ENCODE measurements at places on chromosomes 2 and 18.

- no peak for DNase-seq
These were observed 310.3 kb downstream of the NOL4 start for GRCh38 chr18:33914399-33914798.

GRCh38 chr2:186531257-186531775, 45.3 kb downstream of the ZC3H15 start:
- no peak for DNase-seq

DNA sequence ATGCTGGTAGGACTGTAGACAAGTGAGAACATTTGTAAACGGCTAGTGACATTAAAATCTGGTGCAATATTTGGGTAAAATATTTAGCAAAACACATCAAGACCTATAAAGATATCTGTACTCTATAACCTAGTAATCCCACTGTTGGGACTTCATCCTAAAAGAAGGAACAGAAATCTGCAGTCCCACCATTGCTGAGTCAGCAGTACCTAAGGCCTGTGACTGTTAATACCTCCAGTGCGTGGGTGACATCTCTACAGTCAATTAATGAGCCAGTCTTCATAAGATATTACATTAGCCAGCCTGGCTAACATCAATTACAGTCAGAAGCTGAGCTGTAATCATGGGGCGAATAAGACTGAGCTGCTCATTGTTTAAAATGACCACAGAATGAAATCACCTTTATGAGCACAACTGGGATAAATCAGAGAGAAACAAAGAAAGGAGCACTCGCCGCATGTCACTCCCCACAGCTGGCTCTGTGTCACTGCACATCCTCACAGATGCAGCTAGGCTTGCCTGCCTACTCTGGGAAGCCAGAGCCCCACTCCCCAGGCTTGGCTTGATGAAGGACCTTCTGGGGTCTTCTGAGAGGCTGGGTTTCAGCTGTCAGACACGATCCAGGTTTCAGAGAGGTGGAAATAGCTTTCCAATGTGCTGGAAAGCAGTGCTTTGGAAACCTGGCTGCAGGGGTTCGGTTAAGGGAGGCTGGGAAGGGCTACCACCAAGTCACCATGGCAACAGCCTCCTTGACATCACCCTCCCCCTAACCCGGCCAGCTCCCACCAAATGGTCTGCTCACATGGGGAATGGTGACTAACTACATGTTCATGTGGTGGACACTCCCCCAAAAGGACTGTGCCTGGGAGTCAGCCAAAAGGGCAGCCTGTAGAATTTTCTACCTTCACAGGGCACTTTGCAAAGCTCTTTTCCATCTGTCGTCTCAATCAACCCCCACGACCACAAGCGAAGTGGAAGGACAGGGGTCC, 145.0 kb downstream of the ZBTB7C start:
- no peak for DNase-seq

- DNase-seq, result no peak
These were observed 29.3 kb upstream of the CREG2 start for GRCh38 chr2:101416609-101417008.

GRCh38 chr2:290090-290722, 2.3 kb upstream of the ALKAL2 start:
- DNase-seq, result peak; percentile 14

- DNase-seq, result no peak
These were observed 7.7 kb downstream of the KIF1A start for GRCh38 chr2:240812301-240812680.
